ENCODE measurements at places on chromosomes 12 and 14. TPM values are rescaled to one million over a fixed set of nuclear protein-coding genes. Genes with fewer than 3 reads are reported as not detected.

LRRC9 gene
- not detected for total RNA-seq

STAT2 gene
- 54.6 TPM for total RNA-seq

MYF5 gene
- not detected for total RNA-seq

AQP6 gene
- total RNA-seq, result not detected

TMEM63C gene
- not detected for total RNA-seq

TMTC2 gene
- 10.1 TPM for total RNA-seq

IGFBP6 gene
- total RNA-seq, result 10.6 TPM

RNF41 gene
- total RNA-seq, result 189 TPM

RPL10L gene
- not detected for total RNA-seq

NDRG2 gene
- total RNA-seq, result 0.11 TPM

PPP1R1A gene
- total RNA-seq, result not detected

ANAPC7 gene
- 78.9 TPM for total RNA-seq

GLIPR1L2 gene
- total RNA-seq, result 0.14 TPM

Data from pulmonary artery endothelial cell (primary cell).